ENCODE measurements at places on chromosomes 2 and 18. TPM values are rescaled to one million over a fixed set of nuclear protein-coding genes. Genes with fewer than 3 reads are reported as not detected.

MC4R gene
- not detected for total RNA-seq

LRRC30 gene
- 3.9 TPM for total RNA-seq

CLEC4F gene
- total RNA-seq = 0.59 TPM

KIAA2012 gene
- total RNA-seq = not detected

ABCG8 gene
- not detected for total RNA-seq

STEAP3 gene
- total RNA-seq = 10.3 TPM

Measured in gastrocnemius medialis (tissue), 4 donors.